Panc1 (cell line): ENCODE measurements at places on chromosomes 13 and 19.

DNA sequence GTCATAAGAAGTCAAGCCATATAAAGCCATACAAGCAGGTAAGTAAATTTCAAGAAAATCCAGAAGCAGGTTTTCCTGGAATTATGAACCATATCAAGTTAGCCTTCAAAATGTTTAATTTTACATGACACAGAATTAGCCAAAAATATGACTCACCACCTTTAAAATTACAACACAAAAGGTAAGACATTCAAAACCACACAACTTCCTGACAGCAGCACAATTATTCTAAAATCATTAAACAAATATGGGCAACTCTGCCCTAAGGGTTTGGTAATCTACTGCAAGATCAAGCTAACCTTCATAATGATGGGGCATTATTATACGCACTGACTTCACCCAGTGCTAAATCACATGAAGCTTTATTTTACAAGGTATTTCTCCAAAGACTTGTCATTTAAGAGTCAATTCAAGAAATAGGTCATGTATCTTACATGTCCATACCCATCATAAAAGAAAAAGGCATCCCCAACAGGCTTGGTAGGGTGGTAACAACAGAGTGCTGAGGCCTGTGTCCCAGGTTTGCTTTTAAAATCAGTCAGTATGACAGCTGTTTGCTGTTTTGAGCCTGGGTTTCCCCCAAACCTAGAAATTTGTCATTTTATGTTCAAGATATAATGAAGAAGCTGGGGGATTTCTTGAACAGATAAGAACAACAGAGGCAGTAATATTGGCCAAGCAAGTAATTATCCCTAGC is 15.2 kb downstream of the RCBTB1 start:
- no peaks in the 10 kb centered on the region for H3K36me3 ChIP-seq
- no peak overlapping the region for H3K4me3 ChIP-seq

- H3K36me3 ChIP-seq: peaks cover 7% of the 10 kb centered on the region
- DNase-seq: no peak
- H3K4me1 ChIP-seq: peaks cover 13% of the 10 kb centered on the region
- H3K27me3 ChIP-seq: no peaks in the 10 kb centered on the region
- no peak overlapping the region for H3K27ac ChIP-seq
Measured at GRCh38 chr19:29813642-29814041, 1.9 kb downstream of the CCNE1 start.

- DNase-seq: no peak
- no peaks in the 10 kb centered on the region for H3K36me3 ChIP-seq
- H3K27me3 ChIP-seq: no peaks in the 10 kb centered on the region
Measured at GRCh38 chr13:76027131-76027530, 391.0 kb downstream of the LMO7 start.

- no peaks in the 10 kb centered on the region for H3K27me3 ChIP-seq
- H3K36me3 ChIP-seq: no peaks in the 10 kb centered on the region
- no peak overlapping the region for H3K4me3 ChIP-seq
- DNase-seq: no peak
- no peaks in the 10 kb centered on the region for H3K4me1 ChIP-seq
Measured at GRCh38 chr13:69324090-69324886, 783.3 kb upstream of the ATXN8OS start.

DNA sequence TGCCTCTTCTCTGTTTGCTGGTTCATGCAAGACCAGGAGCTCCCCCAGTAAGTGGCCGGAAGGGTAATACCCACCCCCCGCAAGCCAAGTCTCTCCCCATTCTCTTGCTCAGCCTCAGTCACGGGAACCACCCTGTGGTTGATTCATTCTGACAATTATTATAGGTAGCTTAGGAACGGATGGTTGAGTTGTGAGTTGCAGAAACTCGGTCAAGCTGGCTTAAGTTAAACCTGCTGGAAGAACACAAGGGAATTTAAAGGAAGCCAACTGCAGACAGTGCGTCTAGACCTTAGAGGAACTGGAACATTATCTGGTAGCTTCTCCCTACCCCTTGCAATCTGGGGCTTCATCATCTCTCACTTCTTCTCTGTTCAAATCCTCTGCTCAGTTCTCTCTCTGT is 8.9 kb downstream of the FPR1 start:
- no peaks in the 10 kb centered on the region for H3K27me3 ChIP-seq
- no peak for DNase-seq
- no peaks in the 10 kb centered on the region for H3K36me3 ChIP-seq
- H3K4me3 ChIP-seq: no peak overlapping the region

DNA sequence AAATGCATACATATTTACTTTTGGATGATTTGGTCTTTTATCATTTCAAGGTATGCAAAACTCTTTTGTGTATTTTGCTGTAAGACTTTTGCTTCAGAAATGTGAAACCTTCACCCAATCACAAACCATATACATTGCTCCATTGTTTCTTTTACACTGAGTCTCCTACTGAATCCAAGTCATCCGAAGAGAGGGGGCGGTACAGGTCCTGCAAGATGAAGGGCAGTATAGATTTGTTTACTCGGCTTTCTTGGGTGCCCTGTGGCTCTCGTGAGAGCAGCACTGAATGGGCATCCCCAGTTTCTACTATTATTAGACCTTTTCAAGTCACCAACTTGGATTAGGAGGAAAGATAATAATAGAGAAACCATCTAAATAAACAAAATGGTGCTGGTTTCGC is 280.6 kb downstream of the DCLK1 start:
- DNase-seq: no peak
- H3K4me1 ChIP-seq: no peaks in the 10 kb centered on the region
- H3K36me3 ChIP-seq: no peaks in the 10 kb centered on the region
- no peak overlapping the region for H3K27ac ChIP-seq
- no peak overlapping the region for H3K4me3 ChIP-seq

DNA sequence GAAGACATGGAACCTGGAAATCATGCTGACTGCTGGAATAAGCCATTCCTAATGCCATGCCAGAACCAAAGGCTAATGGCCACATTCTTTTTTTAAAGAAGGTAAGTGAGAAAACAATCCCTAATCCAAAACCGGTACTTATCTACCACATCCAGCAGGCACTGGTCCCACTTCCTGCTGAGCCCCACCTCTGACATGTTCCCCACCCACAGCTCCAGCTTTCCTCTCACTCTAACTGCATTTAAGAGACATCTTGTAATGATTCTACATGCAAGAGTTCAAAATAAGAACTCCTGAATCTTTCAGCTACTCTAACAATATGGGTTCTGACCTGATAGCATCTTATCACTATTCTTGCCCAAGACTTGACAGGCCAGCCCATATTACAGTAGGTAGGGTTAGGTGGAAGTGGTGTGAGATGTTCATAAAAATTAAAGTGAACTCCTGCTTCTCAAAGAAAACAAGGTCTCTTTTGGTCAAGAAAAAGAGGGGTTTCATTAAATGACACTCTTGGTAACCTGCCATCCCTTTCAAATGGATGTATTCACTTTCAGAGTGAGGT is 41.9 kb downstream of the N4BP2L2 start:
- no peaks in the 10 kb centered on the region for H3K4me1 ChIP-seq
- no peak overlapping the region for H3K4me3 ChIP-seq
- H3K27ac ChIP-seq: no peak overlapping the region
- no peaks in the 10 kb centered on the region for H3K36me3 ChIP-seq
- no peaks in the 10 kb centered on the region for H3K27me3 ChIP-seq
- DNase-seq: no peak

DNA sequence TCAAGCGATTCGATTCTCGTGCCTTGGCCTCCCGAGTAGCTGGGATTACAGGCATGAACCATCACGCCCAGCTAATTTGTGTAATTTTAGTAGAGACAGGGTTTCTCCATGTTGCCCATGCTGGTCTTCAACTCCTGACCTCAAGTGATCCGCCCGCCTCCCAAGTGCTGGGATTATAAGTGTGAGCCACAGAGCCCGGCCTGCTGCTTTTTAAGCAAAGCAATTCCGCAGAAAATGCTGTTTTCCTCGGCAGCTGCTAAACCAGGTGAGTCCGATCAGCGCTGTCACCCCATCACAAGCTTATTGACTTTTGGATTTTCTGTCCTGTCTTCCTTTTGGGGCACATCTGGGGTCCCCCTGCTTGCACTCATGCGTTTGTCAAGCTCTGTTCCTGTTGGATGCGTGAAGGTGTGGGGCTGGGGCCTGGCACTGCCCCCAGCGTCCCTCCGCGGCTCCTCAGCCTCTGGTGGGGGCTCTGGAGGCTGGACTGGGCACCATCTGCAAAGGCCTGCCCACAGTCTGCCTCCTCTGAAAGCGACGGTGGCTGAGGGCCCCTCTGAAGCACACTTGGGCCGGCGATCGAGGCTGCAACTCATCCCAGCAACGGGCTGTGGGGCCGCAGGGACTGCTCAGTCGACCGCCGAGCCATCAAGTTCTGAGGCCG is 25.7 kb downstream of the CEBPG start:
- H3K36me3 ChIP-seq: no peaks in the 10 kb centered on the region
- H3K4me3 ChIP-seq: no peak overlapping the region
- peaks cover 21% of the 10 kb centered on the region for H3K4me1 ChIP-seq
- no peak for DNase-seq
- no peaks in the 10 kb centered on the region for H3K27me3 ChIP-seq

- no peak overlapping the region for H3K4me3 ChIP-seq
- no peaks in the 10 kb centered on the region for H3K4me1 ChIP-seq
- no peak for DNase-seq
- H3K27me3 ChIP-seq: no peaks in the 10 kb centered on the region
- H3K36me3 ChIP-seq: no peaks in the 10 kb centered on the region
Measured at GRCh38 chr19:48419158-48419920, 25.9 kb downstream of the GRIN2D start.

- H3K4me3 ChIP-seq: no peak overlapping the region
- no peaks in the 10 kb centered on the region for H3K4me1 ChIP-seq
- DNase-seq: no peak
- no peaks in the 10 kb centered on the region for H3K36me3 ChIP-seq
- H3K27ac ChIP-seq: no peak overlapping the region
Measured at GRCh38 chr13:97497400-97497799, 63.4 kb downstream of the RAP2A start.

DNA sequence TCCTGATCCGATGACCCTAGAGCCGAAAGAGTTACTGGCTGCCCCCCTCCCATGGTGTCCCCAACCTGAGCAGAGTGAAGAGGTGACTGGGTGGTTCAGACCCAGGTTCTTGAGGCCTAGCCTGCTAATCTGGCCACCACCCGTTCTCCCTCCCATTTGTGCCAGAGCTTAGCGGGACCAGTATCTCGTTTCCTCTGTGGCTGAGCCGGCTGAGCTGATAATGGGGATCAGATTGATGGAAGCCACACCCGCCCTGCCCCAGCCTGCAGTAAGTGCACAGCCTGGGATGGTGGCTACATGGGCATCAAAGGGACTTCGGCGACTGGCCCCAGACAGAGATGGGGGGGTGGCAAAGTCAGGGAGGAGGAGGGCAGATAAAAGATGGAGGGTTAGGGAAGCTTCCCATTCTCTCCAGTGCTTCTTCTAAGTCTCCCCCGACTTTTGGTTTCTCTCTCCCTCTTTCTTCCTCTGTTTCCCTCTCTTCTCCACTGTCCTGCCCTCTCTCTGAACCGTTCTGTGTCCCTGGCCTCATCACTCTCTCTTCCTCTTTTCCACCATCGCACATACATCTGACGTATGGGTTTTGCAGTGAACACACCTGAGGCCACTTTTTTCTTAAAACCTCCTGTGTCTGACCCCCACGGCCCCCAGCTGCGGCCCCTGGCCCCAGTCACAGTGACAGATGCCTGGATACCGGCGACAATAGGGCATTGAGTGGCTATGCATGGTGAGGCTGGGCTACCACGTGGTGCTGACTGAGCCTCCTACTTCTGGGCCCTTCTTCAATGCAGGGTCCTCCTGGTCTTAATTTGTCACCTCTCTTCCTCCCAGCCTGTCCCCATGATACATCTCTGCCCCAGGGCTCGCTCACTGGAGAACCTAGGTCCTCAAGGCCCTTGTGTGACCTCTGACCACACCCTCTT is 2.4 kb downstream of the ELAVL3 start:
- no peak overlapping the region for H3K4me3 ChIP-seq
- H3K27ac ChIP-seq: no peak overlapping the region
- DNase-seq: no peak
- H3K36me3 ChIP-seq: no peaks in the 10 kb centered on the region

- H3K4me1 ChIP-seq: peaks cover 11% of the 10 kb centered on the region
- DNase-seq: no peak
- H3K36me3 ChIP-seq: peaks cover 3% of the 10 kb centered on the region; the same call in 1 of the 2 replicates
- peak overlapping the region; percentile 77 for H3K4me3 ChIP-seq
- H3K27me3 ChIP-seq: no peaks in the 10 kb centered on the region
Measured at GRCh38 chr19:40716031-40716481, 630 bp downstream of the COQ8B start.

DNA sequence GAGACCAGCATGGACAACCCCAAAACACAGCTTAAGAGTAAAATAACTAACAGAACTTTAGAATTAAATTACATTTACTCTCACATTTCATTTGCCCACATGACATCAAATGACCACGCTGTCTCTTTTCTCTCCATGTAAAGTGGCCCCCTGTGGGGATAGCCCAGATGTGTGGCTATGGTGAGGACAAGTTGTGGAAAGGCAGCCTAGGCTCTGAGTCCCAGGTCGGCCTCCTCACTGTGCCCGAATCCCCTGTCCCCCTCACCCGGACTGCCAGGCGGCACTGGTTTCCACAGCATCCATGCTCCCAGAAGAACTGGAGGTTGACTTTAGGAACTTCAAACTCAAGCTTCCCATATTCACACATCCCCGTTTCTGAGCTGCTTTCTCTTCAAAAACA is 111.8 kb upstream of the UQCRFS1 start:
- DNase-seq: no peak
- no peak overlapping the region for H3K4me3 ChIP-seq
- H3K27me3 ChIP-seq: peaks cover 24% of the 10 kb centered on the region

- no peaks in the 10 kb centered on the region for H3K27me3 ChIP-seq
- no peaks in the 10 kb centered on the region for H3K36me3 ChIP-seq
- H3K4me3 ChIP-seq: no peak overlapping the region
- DNase-seq: no peak
- no peak overlapping the region for H3K27ac ChIP-seq
- no peaks in the 10 kb centered on the region for H3K4me1 ChIP-seq
Measured at GRCh38 chr13:46655377-46656180, 102.6 kb downstream of the LRCH1 start.

- H3K4me1 ChIP-seq: no peaks in the 10 kb centered on the region
- H3K27ac ChIP-seq: no peak overlapping the region
- no peaks in the 10 kb centered on the region for H3K27me3 ChIP-seq
- no peak overlapping the region for H3K4me3 ChIP-seq
- no peaks in the 10 kb centered on the region for H3K36me3 ChIP-seq
Measured at GRCh38 chr13:53007872-53008271, 20.7 kb upstream of the OLFM4 start.

DNA sequence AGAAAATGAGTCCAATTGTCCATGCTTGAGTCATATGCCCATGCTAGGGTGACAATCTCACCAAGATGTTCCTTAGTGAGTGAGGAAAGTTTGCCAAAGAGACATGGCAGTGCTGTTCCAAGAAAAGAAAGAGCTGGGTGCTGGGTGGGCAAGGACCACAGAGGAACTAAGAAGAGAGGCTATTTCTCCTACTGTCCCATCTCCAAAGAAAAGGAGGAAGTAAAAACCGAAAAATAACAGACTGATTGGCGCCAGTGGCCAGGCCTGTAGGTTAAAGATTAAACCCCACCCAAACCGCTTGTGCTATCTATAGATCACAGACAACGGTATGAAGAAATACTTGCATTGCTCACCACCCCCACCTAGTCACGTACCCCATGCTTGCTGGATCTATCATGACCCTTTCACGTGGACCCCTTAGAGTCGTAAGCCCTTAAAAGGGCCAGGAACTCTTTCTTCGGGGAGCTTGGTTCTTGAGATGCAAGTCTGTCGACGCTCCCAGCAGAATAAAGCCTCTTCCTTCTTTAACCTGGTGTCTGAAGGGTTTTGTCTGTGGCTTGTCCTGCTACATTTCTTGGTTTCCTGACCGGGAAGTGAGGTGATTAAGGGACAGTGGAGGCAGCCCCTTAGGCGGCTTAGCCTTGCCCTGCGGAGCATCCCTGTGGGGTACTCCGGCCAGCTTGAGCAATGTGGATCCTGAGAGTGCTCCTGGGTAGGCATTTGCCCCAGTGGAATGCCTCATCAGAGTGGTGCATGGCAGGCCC is 606.5 kb downstream of the UQCRFS1 start:
- no peak overlapping the region for H3K27ac ChIP-seq
- H3K36me3 ChIP-seq: no peaks in the 10 kb centered on the region
- no peaks in the 10 kb centered on the region for H3K27me3 ChIP-seq
